C1 segment of cervical spinal cord (tissue), 14 donors: ENCODE measurements at places on chromosomes 2 and 18.

DNA sequence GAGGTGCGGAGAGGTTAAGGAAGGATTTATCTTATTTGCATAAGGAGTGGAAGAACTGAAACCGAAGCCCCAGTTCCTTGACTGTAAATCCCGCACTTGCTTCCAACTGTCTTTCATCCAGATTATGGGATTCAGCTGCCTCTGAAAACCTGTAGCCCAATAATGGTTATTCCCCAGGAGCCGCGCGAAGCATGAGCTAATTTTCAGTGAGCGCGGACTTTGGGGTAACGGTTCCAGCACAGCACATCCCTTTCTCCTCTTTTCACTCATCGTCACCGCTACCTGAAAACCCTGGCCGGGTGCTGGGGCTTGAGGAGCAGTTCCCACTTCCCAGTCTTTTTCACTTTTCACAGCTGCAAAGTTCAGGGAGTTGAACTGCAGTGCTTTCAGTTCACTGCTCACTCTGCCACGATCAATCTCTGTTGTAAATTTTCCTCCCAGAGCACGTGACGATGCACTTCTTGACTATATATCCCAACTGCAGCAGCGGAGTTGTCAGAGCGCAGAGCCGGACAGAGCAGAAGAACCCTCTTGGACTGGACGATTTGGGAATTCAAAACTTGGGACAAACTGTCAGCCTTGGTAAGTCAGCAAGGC, at the start of gene KCNE4:
KCNE4 (plus strand) TSS at position 498 of the 597 bp plus-strand sequence. CDS start 641 bp downstream, outside the sequence.
- peak; percentile 25 for DNase-seq

GRCh38 chr18:56662063-56662408, 10.9 kb downstream of the WDR7 start:
- no peak for DNase-seq

DNA sequence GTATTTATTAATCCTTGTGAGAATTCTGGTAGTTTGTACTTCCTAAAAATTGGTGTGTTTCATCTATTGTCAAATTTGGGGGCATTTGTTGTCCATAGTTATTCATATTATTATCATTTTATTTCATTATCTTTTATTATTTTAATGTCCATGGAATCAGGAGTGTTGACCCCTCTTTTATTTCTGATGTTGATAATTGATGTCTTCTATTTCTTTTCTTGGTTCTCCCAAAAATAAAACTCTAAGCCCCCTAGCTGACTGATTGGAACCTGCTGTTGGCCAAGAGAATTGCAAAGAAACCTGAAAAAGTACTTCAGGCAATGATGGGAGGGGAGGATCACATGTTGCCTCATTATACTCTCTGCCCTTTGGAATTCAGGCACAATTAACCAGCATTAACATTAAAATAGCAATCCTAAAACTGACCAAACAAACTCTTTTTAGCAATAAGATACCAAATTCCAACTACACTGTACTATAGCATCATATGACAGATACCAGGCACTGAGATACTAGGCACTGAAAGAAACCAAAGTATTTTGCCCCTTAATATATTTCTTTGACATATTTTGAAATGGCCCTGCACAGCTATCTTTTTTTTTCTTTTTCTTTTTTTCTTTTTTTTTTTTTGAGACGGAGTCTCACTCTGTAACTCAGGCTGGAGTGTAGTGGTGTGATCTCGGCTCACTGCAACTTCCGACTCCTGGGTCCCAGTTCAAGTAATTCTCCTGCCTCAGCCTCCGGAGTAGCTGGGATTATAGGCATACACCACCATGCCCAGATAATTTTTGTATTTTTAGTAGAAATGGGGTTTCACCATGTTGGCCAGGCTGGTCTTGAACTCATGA, 1097.2 kb upstream of the CNTNAP5 start:
- DNase-seq = no peak

DNA sequence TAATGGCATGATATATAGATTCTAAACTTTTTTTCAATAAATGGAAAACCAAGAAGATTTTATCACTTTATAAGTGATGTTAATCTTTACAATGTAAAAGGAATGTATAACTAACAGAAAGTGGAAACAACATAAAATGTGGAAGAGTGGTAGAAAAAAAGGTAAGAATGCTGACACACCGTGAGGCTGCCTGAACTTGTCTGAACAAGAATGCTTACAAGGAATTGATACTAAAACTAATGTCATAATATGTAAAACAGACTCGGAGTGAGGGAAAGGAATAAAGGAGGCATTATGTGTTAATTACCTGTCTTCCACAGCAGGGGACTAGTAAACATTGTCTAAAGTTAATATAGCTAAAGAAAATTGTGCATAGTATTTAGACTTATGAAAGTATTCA, 958.8 kb upstream of the TMEFF2 start:
- DNase-seq = no peak
